Glutamatergic neuron (in vitro differentiated cells): ENCODE measurements at places on chromosomes 13 and 19.

DNA sequence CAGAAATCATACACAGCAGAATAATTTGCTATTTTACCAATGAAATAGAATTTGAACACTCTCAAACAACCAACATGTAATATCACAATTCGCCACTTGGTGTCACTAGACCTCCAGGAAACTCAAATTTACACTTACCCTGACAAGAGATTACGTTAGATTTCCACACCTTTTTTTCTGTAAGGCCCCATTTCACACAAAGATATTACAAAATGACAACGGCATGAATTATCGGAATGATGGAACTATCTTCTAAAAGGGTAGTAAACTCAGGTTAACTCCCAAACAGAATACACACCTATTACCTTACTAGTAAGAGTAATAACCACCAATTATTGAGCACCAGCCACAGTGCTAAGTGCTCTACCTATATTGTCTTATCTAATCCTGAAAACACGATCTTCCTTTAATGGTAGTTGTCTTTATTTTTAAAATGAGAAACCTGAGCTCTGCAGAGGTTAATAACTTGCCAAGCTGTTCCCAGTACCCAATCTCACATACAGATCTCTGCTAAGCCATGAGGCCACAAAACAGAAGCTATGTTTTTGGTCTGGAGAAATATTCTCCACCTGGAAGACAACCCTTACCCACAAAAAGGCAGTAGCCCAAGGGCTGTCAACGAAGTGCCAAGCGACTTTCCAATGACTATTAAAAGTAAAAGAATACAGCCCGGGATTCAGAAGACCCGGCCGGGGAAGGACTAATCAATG is 152.4 kb downstream of the DCLK1 start:
- DNase-seq, result no peak

- peak; percentile 71 for DNase-seq
These were observed at the start of gene KISS1R for GRCh38 chr19:917323-918151. Gene KISS1R, plus strand, starts transcription at chr19:917333. Its CDS starts 170 bp downstream, at chr19:917503.

GRCh38 chr13:37869506-37869755 is 141 bp downstream of the TRPC4 start:
- DNase-seq, result peak; percentile 15

DNA sequence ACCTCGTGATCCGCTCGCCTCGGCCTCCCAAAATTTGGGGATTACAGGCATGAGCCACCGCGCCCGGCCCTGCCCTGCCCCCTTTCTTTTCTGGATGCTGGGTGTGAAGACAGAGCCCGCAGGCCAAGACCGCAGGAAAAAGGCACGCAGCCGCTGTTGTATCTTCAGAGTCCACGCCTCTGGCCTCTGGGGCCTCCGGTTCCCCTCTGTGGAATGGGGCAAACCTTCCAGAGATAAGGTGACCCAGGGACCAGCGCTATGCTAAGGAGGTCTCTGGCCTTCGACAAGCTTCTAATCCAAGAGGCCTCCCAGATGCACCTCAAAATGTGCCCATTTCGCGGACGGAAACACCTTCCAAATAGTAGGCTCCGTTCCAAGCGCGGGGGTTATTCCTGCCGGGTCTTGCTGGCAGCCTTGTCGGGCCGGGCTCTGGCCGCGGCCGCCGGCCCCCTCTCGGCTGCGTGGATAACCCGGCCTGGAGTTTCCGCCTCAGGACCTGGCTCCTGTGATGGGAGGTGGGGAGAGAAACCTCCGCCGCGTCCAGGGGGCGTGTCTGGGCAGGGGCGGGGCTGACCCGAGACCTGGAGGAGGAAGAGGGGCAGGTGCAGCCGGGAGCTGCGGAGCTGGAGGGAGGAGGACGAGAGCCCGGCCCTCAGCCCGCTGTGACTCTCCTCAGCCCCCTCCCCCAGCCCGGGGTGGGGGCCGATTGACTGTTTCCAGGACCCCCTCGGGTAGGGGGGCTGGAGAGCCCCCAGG is 13.1 kb downstream of the TJP3 start:
- peak; percentile 97 for DNase-seq

DNA sequence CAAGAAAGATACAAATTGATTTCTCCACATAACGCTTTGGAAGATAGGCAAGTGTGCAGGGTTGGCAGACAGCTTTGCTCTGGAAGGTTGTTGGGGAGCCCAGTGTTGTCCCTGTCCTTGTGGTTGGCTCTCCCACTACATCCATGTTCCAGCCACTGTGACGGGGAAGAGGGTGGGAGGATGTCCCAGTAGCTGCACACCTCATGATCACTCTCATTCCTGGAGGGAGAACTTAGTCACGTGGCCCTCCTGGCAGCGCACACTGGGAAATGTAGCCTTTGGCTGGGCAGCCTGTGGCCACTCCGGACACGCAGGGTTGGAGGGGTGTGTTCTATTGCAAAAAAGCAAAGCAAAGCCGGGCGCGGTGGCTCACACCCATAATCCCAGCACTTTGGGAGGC is 9.9 kb downstream of the POLD1 start:
- DNase-seq, result no peak

DNA sequence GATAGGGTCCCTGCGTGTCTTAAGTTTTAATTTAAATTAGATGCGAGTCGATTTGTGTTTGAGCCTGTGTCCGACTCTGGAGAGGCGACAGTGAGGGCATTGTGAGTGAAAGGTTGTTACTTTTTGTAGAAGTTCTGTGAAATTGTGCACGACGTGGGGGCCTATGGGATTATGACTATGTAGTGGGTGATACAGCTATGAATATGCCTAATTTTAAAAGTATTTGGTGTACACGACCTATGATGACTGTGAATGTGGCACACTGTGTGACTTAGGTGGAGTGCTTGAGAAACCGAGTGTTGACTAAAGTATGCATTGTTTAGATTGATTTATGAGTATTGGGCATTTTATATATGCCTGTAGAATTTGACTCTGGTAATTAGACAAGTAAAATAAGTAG is 646 bp downstream of the ZNF567 start:
- DNase-seq, result no peak

DNA sequence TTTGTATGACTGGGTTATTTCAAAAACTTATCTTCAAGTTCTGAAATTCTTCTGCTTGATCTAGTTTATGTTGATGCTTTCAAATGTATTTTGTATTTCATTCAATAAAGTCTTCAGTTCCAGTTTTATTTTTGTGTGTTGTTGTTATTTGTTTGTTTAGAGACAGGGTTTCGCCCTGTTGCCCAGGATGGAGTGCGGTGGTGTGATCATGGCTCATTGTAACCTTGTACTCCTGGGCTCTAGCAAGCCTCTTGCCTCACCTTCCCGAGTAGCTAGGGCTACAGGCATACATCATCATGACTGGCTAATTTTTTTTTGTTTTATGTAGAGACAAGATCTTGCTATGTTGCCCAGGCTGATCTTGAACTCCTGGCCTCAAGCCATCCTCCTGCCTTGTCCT is 40.3 kb upstream of the ARHGEF7 start:
- no peak for DNase-seq

DNA sequence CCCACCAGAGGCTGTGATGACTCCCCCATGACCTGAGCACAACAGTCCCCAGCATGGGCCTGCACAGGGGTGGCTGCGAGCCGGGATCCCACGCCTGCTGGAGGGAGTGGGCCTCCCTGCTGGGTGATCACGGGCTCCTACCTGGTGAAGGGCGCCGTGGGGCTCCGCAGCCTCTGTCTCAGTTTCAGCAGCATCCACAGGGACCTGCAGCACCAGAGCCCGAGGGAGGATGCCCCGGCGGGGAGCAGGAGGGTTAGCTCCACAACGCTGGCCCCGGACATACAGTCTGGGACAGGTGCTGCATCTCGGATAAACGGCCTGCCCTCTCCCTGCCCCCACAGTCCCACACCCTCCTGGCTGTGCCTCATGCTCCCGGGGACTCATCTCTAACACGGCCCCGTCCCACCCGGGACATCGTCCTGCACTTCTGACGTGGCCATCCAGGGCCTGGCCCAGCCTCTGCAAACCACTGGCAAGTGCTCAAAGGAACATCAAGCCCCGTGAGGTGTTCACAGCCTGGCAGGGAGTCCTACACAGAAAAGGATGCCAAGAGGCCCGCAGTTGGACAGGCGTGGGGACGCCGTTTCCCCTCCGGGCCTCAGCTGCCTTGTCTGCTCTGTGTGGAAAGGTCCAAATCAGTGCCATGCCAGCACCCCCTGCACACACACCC is 10.5 kb downstream of the PEX11G start:
- no peak for DNase-seq

- DNase-seq, result no peak
These were observed 107.0 kb upstream of the GPR12 start for GRCh38 chr13:26867451-26868091.

GRCh38 chr19:7921302-7921966 is 1.3 kb downstream of the SNAPC2 start:
- peak; percentile 31 for DNase-seq

GRCh38 chr13:113730258-113730691 is 28.8 kb upstream of the TMEM255B start:
- DNase-seq, result no peak

GRCh38 chr13:95497381-95497807 is 55.1 kb upstream of the CLDN10 start:
- DNase-seq, result no peak

- no peak for DNase-seq
These were observed 4.4 kb upstream of the KANK2 start for GRCh38 chr19:11201791-11202190.

DNA sequence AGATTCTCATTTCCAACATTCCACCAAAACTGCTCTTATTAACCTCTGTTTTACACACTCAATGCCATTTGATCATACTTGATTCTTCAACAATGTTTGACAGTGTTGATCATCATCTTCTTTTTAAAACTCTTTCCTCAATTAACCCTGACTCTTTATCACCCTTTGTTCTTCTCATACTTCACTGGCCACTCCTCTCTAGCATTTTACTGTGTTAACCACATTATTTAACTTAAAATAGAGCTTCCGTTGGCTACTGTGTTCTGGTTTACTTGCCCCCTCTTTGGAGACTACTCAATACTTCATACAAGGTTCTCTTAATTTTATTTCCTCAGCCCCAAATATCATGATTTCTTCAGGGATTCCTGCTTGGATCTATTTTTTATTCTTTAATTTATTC is 121.1 kb upstream of the SPRY2 start:
- no peak for DNase-seq

- no peak for DNase-seq
These were observed 28.5 kb downstream of the CRYL1 start for GRCh38 chr13:20497006-20497775.

DNA sequence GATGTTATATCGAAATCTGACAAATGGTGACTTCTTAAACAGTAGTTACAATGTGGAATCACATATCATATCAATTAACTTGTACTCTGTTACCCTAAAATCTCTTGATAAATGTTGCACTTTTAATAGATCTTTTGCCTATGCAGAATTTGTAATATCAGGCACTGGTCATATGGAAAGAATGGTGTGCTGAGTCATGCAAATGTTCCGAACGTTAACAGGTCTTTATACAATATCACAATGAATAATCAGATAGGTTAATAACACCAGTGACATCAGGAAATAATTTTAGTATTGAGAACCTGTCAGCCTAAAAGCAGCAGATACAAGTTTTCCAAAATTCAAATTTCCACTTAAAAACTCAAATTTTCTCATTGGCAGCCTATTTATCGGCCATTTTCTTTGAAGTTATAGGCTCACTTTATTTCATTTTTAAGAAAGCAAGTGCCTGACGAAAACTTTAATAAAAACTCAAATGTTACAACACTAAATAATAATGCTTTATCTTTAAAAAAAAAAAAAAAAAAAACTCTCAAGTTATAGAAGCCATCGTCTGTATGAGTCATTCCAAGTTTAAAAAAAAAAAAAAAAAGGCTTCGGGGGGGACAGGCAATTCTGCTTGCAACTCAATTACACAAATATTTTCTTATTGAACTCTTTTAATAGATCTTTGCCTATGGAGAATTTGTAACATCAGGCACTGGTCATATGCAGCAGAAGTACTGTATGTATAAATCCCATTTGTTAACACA is 180.9 kb downstream of the DIAPH3 start:
- no peak for DNase-seq

- no peak for DNase-seq
These were observed 10.1 kb upstream of the ACER1 start for GRCh38 chr19:6343462-6343861.

- no peak for DNase-seq
These were observed 385.5 kb downstream of the NDFIP2 start for GRCh38 chr13:79866436-79866835.

GRCh38 chr19:13051557-13052165 is 51.0 kb downstream of the LYL1 start:
- peak; percentile 83 for DNase-seq
